ENCODE measurements at places on chromosomes 11 and 22.

DNA sequence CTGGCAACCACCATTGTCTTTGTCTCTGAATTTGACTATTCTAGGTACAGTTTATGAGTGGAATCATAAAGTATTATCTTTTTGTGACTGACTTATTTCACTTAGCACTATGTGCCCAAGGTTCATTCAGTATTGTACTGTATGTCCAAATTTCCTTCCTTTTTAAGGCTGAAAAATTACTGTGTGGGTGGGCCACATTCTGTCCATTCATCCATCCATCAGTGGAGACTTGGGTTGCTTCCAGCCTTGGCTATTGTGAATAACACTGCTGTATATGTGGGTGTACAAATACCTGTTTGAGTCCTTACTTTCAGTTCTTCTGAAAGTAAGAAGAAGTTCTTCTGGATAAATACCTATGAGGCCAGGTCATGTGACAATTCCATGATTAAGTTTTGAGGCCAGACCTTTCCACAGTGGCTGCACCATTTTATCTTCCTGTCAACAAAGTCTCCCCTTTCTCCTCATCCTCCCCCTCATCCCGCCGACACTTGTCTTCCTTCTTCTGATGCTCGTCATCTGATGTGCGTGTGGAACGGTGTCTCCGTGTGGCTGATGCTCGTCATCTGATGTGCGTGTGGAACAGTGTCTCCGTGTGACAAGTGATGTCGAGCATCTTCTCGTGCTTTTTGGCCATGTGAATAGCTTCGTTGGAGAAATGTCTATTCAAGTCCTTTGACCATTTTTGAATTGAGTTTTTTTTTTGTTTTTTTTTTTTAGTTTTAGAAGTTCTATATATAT lies 49.5 kb downstream of the SBF1 start:
- DNase-seq, result no peak

DNA sequence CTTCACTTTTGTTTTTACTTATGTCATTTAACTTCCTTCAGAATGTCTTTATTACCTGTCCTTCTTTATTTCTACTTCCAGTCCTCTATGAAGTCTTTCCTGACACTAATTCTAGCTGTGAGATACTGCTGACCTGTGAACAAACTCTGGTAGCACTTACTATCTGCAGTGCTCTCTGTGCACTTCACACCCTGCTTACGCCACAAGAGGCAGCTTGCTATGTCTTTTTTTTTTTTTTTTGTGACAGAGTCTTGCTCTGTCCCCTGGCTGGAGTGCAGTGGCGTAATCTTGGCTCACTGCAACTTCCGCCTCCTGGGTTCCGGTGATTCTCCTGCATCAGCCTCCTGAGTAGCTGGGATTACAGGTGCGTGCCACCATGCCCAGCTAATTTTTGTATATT lies 10.7 kb downstream of the STIM1 start:
- no peak for DNase-seq

DNA sequence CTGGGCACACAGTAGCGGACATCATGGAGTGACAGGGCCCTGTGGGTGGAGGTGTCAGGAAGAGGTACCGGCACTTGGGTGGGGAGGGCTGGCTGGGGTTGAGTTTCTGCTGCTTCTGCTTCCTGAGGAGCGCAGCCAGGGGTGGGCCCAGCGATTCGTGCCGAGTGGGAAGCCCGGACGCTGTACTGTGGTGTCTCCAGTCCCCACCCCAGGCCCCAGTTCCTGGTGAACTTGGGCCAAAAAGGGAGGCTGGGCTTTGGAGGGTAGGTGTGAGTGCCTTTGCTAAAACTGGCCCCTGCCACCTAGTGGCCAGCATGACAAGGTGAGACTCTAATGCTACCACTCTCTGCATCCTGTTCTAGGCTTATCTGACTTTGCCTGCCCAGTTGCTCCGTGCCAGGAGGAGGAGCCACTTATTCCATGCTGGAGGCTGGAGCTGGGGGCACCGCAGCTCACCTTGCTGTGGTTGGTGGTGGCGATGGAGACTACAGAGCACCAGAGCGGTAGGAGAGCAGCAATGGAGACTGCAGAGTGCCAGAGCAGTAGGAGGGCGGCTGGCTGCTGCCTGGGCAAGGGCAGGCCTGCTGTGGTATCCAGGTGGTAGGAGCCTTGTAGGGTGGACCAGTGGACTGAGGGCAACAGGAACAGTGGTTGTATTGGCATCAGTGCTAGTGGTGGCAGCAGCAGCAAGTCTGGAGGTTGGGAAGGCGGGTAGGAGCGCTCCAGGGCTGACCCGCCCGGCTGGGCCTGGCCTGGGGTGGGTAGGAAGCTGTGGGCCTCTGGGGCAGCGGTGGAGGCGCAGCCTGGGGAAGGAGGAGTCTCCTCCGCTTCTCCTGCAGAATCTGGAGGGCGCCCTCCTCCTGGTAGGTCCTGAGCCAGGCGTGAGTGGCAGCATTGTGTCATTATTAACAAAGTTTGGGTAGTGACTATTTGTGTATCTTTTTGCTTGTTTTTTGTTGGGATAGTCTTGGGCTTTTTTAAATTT lies 2.2 kb upstream of the RFPL2 start:
- no peak for DNase-seq

- DNase-seq, result no peak
These were observed 46.1 kb downstream of the MYEOV start for GRCh38 chr11:69339983-69340565.

GRCh38 chr22:22368516-22368915 lies 123.9 kb downstream of the VPREB1 start:
- DNase-seq, result no peak

DNA sequence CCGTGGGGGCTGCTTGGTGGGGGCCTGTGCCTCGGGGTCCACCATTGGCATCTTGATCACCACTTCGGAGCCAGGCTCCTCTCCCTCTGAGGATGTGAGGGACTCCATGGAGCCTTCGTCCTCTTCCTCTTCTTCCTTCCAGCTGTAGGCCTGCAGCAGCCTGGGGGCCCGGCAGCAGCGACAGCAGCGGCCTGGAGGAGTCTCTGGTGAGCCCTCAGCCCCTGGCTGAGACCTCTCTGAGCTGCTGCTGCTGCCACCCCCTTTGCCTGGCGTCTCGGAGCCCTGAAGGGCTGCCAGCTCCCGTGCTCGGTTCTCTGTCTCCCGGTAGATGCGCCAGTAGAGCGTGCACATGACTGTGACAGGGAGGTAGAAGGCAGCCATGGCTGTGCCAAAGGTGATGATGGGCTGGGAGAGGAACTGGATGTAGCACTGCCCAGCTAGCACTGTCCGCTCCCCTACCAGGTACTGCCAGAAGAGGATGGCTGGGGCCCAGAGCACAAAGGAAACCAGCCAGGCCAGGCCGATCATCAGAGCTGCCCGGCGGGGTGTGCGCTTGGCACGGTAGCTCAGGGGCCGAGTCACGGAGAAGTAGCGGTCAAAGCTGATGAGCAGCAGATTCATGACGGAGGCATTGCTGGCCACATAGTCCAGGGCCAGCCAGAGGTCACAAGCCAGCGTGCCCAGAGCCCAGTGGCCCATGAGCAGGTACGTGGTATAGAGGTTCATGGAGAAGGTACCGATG lies 10.9 kb downstream of the CHRM1 start:
- no peak for DNase-seq

- no peak for DNase-seq
These were observed 97.4 kb upstream of the PRDM11 start for GRCh38 chr11:45048870-45049691.

- DNase-seq, result no peak
These were observed 374.8 kb downstream of the DYNC2H1 start for GRCh38 chr11:103483996-103484395.

GRCh38 chr11:126104420-126104819 lies 41.8 kb upstream of the CDON start:
- DNase-seq, result no peak

- no peak for DNase-seq
These were observed 1.6 kb downstream of the SPI1 start for GRCh38 chr11:47376525-47377371.

DNA sequence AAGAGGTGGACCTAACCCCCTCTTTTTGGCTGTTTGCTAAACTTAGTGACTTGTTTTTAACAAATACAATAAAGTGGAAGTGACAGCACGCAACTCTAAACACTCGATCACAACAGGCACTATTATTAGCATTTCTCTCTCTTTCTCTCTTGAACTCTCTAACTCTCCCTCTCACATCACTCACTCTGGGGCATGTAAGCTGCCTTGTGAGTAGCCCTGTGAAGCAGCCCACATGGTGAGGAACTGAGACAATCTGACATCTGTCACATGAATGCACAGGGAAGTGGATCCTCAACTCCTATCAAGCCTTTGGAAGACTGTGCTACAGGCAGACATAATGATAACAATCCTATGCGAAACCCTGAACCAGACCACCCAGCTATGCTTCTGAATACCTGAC lies 609.0 kb upstream of the CNTN5 start:
- DNase-seq, result no peak

DNA sequence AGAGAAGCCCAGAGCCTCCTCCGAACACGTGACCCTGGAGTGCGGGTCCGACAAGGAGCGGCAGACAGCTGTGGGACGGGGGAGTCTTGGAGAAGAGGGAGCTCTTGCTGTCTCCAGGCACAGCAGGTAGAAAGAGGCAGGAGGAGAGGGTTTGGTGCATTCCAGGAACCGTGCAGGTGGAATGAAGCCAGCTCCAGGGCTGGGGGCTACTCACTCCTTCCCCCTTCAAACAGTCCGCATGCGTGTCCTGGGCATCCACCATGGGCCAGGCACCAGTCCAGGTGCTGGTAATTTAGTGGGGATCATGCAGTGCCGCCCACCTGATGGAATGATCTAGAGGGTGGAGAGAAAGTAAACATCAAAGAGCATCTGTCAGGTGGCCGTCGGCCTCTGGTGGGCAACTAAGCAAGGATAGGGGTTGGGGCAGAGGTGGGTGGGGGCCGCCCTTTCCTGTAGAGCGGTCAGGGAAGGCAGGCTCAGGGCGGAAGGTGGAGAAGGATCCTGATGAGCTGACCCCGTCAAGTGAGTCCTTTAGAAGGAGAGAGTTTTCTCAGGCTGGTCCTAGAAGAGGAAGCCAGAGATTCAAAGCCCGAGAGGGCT lies 850.0 kb downstream of the TBC1D22A start:
- no peak for DNase-seq

- no peak for DNase-seq
These were observed 27.3 kb upstream of the NXPE4 start for GRCh38 chr11:114622858-114623257.

- no peak for DNase-seq
These were observed 13.4 kb downstream of the ZP1 start for GRCh38 chr11:60880643-60881282.

DNA sequence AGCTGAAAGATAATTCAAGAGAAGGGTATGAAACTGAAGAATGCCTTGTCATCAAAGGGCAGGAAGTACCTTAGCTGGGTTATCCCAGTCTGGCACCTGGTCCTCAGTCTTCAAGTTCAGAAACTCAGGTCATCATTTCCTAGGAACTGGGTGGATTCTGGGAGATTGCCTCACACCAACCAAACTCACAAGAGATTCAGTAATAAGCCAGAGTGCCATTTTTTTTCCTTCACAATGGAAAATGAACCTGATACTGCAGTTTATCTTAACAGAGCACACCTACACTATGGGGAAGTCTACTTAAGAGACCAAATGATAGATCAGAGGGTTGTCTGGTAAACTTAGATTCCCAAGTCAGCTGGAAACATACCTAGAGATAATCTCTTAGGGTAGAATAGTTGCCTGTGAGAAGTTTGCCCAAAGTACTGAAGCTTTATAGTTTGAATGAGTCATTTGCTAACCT lies 3.8 kb upstream of the BUD13 start:
- no peak for DNase-seq

DNA sequence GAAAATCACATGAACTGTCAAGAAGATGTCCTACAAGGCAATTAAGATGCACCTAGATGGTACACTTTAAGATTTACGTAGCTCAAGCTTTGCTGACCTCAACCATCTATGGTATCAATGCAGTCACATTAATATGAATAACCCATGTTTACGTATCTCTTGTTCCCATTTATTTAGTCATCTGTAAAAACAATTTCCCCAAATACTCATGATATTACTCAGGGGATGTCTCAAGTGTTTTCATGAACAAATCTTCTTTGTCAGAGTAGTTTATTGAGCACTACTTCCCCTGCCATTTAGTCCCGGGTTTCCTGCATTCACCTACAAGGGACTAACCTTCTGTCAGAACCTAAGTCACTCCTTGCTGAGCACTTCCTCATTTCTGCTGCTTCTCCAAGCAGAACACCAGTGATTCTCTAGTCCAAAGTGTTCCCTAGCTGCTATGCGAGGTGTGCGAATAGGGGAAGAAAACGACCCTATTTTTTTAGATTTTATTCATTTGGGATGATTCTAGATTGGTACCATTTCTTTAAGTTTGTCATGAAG lies 554.3 kb upstream of the LRRC4C start:
- DNase-seq, result no peak

GRCh38 chr11:2093575-2094353 lies 45.4 kb downstream of the IGF2 start:
- DNase-seq, result no peak

DNA sequence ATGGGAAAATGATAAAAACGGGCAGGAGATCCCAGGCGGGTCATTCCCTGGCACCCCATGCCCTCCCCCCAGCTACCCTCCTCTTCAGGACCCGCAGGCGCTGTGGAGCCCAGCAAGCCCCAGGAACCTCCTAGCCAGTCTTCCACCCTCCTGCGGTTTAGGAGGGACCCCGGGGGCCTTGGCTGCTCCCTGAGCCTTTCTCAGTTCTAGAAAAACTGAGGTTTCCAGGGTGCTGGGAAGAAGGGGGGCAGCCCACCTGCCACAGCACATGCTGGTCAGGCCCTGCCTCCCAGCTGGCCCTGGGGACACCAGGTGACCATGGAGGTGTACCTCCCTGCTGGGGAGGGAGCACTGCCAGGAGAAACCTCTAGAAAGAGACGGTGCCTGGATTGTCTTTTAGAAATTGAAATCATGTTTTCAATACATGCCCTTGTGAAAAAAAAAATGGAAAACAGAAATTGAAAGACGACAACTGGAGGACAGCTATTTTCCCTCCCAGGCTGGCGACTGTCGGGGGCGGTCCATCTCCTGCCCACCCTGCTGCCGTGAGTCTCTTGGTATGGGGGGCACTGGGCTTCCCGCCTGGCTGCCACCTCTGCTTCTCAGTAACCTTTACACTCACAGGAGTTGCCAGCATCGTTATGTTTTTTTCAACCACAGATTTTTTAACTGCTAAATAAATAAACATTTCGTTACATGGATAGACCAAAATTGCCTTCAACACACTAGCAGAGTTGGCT lies 398.5 kb downstream of the TBC1D22A start:
- no peak for DNase-seq

DNA sequence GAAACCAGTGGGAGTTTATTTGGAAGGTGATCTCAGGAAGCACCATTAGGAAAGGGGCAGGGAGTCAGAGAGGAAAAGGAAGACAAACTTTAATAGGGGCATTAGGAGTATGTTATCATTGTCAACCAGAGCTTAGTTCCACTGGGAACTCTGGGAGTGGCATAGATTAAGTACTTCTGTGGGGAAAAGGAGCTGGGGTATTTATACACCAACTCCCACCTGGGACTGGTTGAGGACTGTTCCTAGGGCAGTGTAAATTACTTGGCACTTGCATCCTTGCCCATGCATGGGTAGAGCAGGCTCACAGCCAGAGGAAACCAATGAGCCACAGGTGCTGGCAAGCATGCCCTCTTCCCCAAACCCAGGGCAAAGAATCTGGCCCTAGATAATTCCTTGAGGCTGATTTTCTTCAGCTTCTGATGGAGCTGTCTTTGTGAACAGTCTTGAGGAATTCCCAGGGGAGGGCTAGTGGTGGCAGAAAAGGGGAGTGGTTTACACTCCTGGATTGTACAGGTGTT lies 541.2 kb downstream of the MIAT start:
- no peak for DNase-seq

- DNase-seq, result no peak
These were observed 137.7 kb downstream of the ATG16L2 start for GRCh38 chr11:72951888-72952287.
